ENCODE measurements at places on chromosomes 5 and 9.

DNA sequence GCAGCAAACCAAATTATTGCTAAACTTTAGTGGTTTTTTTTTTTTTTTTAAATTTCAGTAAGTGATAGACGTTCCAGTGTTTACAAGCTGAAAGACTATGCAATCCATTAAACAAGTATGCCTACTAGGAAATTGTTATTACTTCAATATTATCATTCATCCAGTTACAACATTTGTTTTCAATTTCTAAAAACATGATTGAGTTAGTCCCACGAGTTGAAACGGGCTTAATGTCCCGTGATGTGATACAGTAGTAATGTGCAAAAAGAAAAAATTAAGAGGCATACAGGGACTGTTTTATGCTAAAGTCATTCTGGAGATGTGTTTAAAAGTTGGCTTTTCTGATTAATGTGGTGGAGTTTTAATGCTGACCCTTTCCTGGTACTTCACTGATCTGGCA, 550.3 kb upstream of the DMAC1 start:
- no peak for DNase-seq

DNA sequence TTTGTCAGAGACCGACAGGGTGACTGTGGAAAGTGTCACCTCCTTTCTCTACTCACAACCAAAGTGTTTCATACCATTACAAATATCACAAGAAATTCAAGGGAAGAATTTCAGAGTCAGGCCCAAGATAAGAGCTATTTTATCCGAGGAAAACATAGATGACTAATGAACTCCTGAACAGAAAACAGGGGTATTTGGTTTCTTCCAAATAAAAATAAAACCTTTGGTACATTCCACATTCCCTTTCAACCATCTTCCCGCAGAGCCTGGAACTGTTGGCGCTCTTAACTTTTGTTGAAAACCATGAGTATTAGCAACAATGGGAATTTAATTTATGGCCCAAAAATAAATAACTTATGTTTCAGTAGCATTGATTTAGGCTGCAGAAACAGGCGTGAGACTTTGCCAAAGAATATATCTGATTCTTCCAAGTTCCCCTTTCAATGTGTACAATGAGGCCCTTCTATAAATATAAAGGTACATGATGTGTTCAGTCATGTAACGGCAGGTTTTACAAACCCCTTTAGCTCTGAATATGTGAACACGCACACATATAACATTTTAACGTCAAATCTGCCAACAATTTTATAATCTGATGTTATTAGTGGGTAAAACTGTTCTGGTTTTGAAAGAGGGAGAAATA, 69.5 kb downstream of the RETREG1 start:
- no peak for DNase-seq

- DNase-seq: no peak
Measured at GRCh38 chr5:7537573-7537972, 141.6 kb downstream of the ADCY2 start.

GRCh38 chr5:88667496-88668201, 215.3 kb downstream of the MEF2C start:
- no peak for DNase-seq

DNA sequence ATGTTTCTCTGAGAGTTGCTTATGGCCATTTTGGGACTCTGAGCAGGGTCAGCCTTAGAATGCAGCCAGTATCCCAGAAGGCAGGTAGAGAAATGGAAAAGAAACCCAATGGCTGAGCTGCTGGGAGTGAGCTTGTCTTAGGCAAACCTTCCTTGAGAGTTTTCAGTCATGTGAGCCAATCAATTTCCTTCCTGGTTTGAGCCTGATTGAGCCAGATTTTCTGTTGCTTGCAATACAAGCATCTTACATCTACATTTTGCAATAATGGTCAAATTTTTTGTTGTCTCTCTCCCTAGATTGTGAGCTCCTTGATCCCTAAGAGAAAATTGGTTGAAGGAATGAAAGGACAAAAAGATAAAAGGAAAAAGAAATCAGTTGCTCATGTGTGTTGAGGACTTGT, 155.3 kb downstream of the SNX18 start:
- DNase-seq: no peak

- no peak for DNase-seq
Measured at GRCh38 chr9:71209890-71210289, 88.5 kb upstream of the TRPM3 start.
